Activated T-helper 2 cell treated with anti-CD3 and anti-CD28 coated beads, Interferon-gamma antibody, Interleukin-2, Interleukin-4, amounts not matched to agents 10 μg/mL and 5 μg/mL and 100 μg/mL, durations not matched to agents 14 hours and 24 hours and 36 hours (primary cell): ENCODE measurements at places on chromosomes 16 and 17. TPM values are rescaled to one million over a fixed set of nuclear protein-coding genes. Genes with fewer than 3 reads are reported as not detected.
A peak's percentile ranks its signal among the peaks of the same experiment; 100 is the strongest.

Gene PRSS53
- 4.8 and 5.1 TPM in 2 replicates for total RNA-seq

Gene CACNG3
- total RNA-seq, result not detected in 2 replicates

- DNase-seq, result no peak
Observed at GRCh38 chr16:14146445-14146844, 75.3 kb downstream of the MRTFB start.

DNA sequence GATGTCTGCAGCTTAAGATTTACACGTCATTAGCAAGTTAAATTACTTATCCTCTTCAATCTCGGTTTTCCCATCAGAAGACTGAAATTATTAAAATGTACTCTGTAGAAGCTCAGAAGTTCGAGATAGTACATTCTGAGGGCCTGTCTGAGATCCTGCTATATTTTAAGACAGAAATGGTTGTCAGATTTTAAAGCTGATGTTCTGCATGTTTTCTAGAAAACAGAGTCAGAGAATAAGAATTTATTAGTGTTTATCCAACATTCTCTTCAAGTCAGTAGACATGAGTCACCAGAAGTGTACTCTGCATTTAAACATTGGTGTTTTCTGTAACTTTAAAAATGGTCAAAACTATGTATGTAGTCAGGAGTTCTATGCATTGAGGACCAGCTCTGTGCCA lies 155.2 kb upstream of the MYOCD start:
- DNase-seq, result no peak

- DNase-seq, result no peak
Observed at GRCh38 chr16:67082891-67083290, 26.9 kb upstream of the PHAF1 start.

Gene TMEM238L
- not detected in 2 replicates for total RNA-seq

Gene CA10
- total RNA-seq, result 0.32 TPM in 1 of 2 replicates, not detected in the other

DNA sequence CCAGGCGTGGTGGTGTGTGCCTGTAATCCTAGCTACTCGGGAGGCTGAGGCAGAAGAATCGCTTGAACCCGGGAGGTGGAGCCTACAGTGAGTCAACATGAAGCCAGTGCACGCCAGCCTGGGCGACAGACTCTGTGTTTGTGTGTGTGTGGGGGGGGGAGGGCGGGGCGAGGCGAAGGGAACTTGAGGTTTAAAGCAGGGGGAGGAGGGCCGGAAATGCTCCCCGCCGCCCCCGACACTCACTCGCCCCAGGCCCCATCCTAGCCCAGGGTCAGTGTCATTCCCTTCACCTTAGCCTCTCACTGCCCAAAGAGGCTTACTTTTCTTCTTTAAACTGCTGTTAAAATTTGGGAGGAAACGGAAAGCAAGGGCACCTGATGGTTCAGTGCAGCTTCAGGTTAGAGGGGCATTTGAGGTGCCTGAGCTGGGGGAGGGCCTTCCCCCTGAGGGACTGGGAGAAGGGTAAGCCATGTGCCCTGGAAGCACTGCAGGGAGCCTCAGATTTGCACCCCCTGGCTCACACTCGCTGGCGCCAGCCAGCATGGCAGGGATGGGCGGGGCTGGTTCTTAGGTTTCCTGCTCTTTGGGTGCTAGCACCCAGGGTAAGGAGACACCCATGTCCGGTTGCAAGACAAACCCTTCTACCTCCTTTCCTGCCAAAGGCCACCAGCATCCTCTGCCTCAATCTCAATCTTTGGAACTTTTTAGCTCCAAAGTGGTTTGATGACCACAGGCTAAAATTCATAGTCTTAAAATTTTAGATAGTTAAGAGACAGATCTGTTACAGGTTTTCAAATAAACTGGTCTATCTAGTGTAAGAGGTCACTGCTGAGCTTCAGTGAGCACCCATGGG lies 2.2 kb upstream of the LIMD2 start:
- DNase-seq, result peak; percentile 72

Gene CXCL16
- 1.8 and 2.3 TPM in 2 replicates for total RNA-seq

DNA sequence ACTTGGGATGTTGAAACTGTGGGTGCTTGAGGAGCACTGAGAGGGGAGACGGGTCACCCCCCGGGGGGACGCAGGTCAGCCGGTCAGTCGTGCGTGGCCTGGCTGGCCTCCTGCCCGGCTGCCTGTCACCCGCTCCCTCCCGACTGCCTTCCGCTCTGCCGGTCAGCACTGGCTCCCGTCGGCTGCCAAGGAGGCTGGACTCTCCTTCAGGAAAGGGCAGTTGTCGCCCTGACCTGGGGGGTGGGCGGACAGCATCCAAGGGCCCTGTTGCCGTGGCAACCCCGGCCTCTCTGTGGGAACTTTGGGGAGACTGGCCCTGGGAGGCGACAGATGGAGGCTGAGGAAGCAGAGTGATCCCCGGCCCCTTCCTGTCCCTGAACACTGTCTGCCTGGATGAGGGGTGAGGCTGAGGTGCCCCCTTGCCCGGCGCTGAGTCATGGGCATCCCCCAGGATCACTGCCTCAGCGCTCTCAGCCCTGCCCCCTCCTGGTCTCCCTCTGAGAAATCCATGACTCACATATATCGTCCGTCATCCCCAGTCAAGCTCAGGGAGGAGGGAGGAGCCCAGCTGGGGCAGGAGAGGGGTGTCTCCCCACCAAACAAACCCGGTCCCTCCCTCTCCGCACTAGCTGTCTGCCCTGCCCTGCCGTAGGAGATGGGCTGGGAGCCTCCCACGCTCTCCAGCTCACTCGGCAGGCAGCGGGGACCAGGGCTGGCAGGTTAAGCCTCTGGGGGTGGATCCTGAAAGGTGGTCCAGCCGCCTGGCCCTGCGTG lies at the start of gene ADGRG1:
ADGRG1 (plus strand) TSS at position 623 of the 774 bp plus-strand sequence. CDS start 21,658 bp downstream, outside the sequence.
- peak; percentile 24 for DNase-seq

- DNase-seq, result peak; percentile 46
Observed at GRCh38 chr17:34171245-34171818, 83.8 kb upstream of the CCL2 start.

DNA sequence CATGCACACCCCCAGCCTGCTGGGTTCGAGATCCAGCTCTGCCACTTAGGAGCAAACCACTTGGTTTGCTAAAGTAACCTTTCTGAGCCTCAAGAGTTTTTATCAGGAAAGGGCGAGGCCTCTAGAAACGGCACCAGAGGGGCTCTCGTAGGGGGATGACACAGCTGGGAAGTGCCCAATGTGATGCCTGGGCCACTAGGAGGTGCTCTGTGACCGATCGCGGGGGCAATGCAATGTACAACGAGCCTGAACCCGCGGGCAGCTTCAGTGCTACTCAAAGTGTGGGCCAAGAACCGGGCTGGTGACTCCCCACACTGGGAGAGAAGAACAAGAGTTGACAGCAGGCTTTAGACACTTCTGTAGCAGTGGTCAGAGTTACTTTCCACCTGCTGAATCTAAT lies 9.4 kb downstream of the C16orf89 start:
- peak; percentile 22 for DNase-seq

- DNase-seq, result no peak
Observed at GRCh38 chr16:66161942-66162341, 204.5 kb upstream of the CDH5 start.

DNA sequence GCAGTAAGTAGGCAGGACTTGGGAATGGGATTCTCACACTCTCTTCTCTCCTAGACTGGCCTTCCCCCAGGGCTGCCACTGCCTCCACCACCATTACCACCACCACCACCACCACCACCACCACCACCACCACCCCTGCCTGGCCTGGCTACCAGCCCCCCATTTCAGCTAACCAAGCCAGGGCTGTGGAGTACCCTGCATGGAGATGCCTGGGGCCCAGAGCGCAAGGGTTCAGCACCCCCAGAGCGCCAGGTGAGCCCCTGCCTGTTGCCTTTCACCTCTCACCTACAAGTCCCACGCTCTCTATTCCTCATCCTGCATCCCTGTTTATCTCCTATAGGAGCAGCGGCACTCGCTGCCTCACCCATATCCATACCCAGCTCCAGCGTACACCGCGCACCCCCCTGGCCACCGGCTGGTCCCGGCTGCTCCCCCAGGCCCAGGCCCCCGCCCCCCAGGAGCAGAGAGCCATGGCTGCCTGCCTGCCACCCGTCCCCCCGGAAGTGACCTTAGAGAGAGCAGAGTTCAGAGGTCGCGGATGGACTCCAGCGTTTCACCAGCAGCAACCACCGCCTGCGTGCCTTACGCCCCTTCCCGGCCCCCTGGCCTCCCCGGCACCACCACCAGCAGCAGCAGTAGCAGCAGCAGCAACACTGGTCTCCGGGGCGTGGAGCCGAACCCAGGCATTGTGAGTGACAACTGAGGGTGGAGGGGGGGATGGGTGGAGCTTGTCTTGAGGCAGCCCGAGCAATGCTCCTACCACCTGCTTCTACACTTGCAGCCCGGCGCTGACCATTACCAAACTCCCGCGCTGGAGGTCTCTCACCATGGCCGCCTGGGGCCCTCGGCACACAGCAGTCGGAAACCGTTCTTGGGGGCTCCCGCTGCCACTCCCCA lies 7.9 kb upstream of the TMEM88 start:
- no peak for DNase-seq

Gene C17orf75
- 25.6 and 32.8 TPM in 2 replicates for total RNA-seq

Gene MMP15
- 1.3 and 1.9 TPM in 2 replicates for total RNA-seq

Gene HCRT
- total RNA-seq, result not detected in 2 replicates

Gene ZG16B
- total RNA-seq, result 7.7 and 8.6 TPM in 2 replicates

DNA sequence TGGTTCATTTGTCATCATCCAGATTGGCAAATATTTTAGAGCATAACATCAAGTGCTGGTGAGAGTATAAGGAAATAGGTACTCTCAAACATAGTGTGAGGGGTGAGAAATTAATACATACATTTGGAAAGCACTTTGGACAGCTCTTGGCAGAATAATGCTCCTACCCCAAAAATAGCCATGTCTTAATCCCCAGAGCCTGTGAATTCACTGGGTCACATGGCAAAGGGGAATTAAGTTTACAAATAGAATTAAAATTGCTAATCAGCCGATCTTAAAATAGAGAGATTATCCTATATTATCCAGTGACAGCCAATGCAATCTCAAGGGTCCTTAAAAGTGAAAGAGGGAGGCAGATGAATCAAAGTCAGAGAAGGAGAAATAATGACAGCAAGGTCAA lies 38.8 kb upstream of the ANKFN1 start:
- DNase-seq, result no peak

GRCh38 chr17:30413109-30413508 lies 34.4 kb downstream of the CPD start:
- DNase-seq, result no peak

DNA sequence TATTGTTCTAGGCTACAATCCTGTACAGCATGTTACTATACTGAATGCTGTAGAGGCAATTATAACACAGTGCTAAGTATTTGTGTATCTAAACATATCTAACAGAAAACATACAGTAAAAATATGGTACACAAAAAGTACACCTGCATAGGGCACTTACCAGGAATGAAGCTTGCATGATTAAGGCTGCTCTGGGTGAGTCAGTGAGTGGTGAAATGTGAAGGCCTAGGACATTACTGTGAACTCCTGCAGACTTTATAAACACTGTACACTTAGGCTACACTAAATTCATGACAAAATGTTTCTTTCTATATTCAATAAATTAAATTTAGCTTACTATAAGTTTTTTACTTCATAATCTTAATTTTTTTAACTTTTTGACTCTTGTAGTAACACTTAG lies 37.1 kb downstream of the AMFR start:
- no peak for DNase-seq

GRCh38 chr17:1736348-1737281 lies 6.1 kb upstream of the SERPINF2 start:
- DNase-seq, result no peak
